Activated CD8-positive, alpha-beta memory T cell treated with anti-CD3 and anti-CD28 coated beads, Interleukin-2, amount 50 U/mL, for 48 hours (primary cell): ENCODE measurements at places on chromosomes 3 and 15.
A peak's percentile ranks its signal among the peaks of the same experiment; 100 is the strongest.

- no peak for DNase-seq
These were observed 28.8 kb upstream of the TMEM115 start for GRCh38 chr3:50388016-50388719.

- DNase-seq, result no peak
These were observed 322.2 kb upstream of the SEMA6D start for GRCh38 chr15:47395076-47395475.

DNA sequence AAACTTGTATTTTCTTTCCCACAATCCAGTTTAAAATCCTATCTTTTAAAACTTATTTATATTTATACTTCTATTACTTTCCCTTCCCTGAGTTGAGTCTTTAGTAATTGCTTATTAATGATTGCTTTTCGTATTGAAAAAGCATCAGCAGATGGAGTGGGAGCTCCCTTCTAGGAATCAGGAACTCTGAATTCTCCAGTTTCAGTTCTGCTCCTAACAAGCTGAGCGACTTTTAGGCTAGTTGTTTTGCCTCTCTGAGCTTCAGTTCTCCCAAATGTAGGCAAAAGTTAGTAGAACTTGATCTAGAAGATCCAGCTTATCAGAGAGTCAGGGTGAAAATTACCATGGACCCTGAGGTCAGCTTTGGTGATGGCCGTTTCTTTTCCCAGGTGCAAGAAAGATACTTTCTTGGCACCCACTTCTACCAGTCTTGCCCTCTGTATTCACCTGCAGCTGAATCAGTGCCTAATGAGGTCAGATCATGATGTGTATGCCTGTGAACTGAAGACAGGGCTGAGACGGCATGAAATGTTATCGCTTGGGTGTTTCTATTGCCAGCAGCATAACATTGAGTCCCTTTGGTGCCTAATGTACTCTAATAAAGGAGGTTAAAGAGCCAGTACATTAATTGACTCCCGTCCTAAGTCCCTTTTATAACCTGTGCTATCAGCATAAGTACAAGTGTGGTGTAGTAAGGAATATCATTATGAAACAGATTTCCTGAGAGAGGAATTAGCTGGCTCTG, 194.5 kb upstream of the TBC1D5 start:
- DNase-seq, result no peak

GRCh38 chr15:58487041-58487723, 55.4 kb downstream of the LIPC start:
- DNase-seq, result no peak

- DNase-seq, result no peak
These were observed 93.3 kb downstream of the SV2B start for GRCh38 chr15:91193378-91193720.

GRCh38 chr3:167940241-167940640, 155.5 kb downstream of the GOLIM4 start:
- no peak for DNase-seq

- no peak for DNase-seq
These were observed 86.1 kb upstream of the CGNL1 start for GRCh38 chr15:57290187-57290586.

GRCh38 chr3:186471771-186472170, 72.4 kb downstream of the CRYGS start:
- DNase-seq, result no peak

DNA sequence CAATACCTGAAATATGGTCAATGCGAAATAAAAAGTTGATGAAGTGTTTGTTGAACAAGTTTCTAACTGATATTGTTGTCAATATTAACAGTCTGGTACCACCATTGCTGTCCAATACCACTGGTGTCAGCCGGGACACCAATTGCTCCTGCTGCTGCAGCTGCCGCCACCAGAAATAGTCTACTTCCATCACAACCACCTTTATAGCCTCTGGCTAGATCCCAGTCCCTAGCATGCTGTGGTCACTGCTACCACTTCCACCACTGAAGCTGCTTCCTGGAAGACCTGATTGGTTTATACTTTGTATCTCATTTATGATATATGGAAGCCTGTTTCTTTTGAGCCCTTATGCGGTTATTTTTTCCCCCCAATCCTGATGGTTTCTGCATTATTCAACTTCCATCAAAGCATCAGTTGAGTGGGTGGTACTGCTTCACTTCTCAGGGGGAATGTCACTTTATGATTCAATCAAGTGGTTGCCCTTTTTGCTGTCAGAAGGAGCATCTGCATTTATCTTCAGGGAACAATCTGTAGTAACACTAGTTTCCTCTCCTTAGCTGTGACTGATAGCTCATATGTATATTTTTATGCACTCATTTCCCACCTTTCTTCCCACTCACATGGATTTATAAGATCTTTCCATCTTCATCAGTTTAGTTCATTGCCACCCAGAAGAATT, 11.7 kb downstream of the LNP1 start:
- no peak for DNase-seq

DNA sequence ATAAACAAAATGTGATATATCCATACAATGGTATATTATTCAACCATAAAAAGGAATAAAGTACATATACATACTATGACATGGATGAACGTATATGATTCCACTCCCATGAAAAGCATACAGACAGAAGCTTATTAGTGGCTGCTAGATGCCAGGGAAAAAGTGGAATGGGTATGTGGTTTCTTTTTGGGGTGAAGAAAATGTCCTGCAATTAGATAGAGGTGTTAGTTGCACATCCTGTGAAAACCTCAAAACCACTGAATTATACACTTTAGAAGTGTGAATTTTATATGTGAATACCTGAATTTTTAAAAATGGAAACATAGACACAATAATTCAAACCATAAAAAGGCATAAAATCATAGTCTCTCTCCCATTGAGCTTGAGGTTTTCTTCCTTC, 11.2 kb downstream of the DENND6A start:
- DNase-seq, result no peak

GRCh38 chr3:25292036-25292435, 136.0 kb upstream of the RARB start:
- no peak for DNase-seq

GRCh38 chr3:126390751-126391150, 4.0 kb upstream of the CFAP100 start:
- peak; percentile 32 for DNase-seq

GRCh38 chr3:12987602-12988001, 85.6 kb downstream of the IQSEC1 start:
- no peak for DNase-seq

- DNase-seq, result no peak
These were observed 445.3 kb downstream of the NAALADL2 start for GRCh38 chr3:175304404-175304803.

GRCh38 chr3:22731901-22732300, 471.2 kb upstream of the UBE2E2 start:
- DNase-seq, result no peak

DNA sequence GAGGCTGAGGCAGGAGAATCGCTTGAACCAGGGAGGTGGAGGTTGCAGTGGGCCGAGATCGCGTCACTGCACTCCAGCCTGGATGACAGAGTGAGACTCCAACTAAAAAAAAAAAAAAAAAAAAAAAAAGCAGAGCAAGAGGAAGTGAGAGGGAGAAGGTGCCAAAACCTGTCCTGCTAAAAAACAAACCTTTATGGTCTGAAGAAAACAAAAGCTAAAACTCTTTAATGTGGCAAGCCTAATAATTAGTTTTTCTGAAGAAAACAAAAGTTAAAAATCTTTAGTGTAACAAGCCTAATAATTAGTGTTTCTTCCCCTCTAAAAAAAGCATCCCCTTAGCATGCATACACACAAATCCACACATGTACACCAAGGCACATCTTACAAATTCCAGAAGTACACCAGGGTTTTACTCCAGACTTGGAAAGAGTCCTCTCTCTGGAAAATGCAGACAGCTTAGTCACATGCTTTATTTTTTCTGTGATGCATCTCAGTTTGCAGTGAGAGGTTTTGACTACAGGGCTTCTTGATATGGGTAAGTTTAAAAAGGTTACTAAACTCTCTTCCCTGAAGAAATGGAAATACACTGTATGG, 65.9 kb downstream of the HACD2 start:
- no peak for DNase-seq

- no peak for DNase-seq
These were observed 7.1 kb downstream of the COPS2 start for GRCh38 chr15:49148298-49148697.

- DNase-seq, result no peak
These were observed 32.3 kb downstream of the RNU5B-1 start for GRCh38 chr15:65336493-65337435.
